T-helper 2 cell treated with Interferon-gamma antibody and Interleukin-4, amounts not matched to agents 5 μg/mL and 100 μg/mL, for 36 hours (primary cell): ENCODE measurements at places on chromosomes 16 and 17.
A peak's percentile ranks its signal among the peaks of the same experiment; 100 is the strongest.

DNA sequence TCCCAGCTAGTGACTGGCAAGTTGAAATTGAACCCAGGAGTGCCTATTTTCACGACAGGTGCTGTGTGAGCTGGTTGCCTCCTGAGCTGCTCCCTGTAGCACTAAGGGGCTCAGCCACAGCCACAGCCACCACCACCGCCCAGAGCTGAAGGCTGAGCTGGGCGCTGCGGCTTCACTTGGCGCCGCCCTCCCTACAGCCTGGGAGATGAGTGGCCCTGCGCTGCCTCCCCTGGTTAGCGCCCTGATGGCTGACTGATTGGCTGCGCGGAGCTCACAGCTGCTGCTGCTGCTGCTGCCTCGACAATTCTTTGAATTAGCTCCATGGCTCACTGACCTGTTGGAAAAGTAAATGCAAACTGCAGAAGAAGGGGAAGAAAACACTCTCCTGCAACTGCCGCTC lies 91.8 kb upstream of the TMEM132E start:
- H3K27me3 ChIP-seq = peaks cover 33% of the 10 kb centered on the region
- no peak for DNase-seq
- no peaks in the 10 kb centered on the region for H3K36me3 ChIP-seq
- peaks cover 5% of the 10 kb centered on the region for H3K4me1 ChIP-seq

GRCh38 chr16:28130099-28131088 lies 66.9 kb upstream of the GSG1L start:
- no peak for DNase-seq
- H3K4me3 ChIP-seq = no peak overlapping the region
- peaks cover 3% of the 10 kb centered on the region for H3K4me1 ChIP-seq
- H3K36me3 ChIP-seq = peaks cover 72% of the 10 kb centered on the region

- H3K4me3 ChIP-seq = no peak overlapping the region
- no peaks in the 10 kb centered on the region for H3K27me3 ChIP-seq
- no peak overlapping the region for H3K27ac ChIP-seq
These were observed 209.9 kb downstream of the PRKCB start for GRCh38 chr16:24045641-24046040.

GRCh38 chr16:78448658-78449271 lies 349.3 kb downstream of the WWOX start:
- no peaks in the 10 kb centered on the region for H3K27me3 ChIP-seq
- H3K4me1 ChIP-seq = peaks cover under 1% of the 10 kb centered on the region
- no peak overlapping the region for H3K27ac ChIP-seq
- no peak overlapping the region for H3K4me3 ChIP-seq

- H3K36me3 ChIP-seq = peaks cover 47% of the 10 kb centered on the region
- peak overlapping the region; percentile 83 for H3K27ac ChIP-seq
- no peak for DNase-seq
- H3K27me3 ChIP-seq = no peaks in the 10 kb centered on the region
- H3K4me1 ChIP-seq = peaks cover 15% of the 10 kb centered on the region
These were observed 10.2 kb upstream of the STRADA start for GRCh38 chr17:63751806-63752205.

- H3K4me1 ChIP-seq = no peaks in the 10 kb centered on the region
- no peak overlapping the region for H3K27ac ChIP-seq
- H3K27me3 ChIP-seq = no peaks in the 10 kb centered on the region
These were observed 104.0 kb downstream of the MRTFB start for GRCh38 chr16:14175086-14175485.

- no peaks in the 10 kb centered on the region for H3K36me3 ChIP-seq
- no peak overlapping the region for H3K4me3 ChIP-seq
- DNase-seq = no peak
- no peak overlapping the region for H3K27ac ChIP-seq
These were observed 40.5 kb upstream of the SKAP1 start for GRCh38 chr17:48470388-48471034.

DNA sequence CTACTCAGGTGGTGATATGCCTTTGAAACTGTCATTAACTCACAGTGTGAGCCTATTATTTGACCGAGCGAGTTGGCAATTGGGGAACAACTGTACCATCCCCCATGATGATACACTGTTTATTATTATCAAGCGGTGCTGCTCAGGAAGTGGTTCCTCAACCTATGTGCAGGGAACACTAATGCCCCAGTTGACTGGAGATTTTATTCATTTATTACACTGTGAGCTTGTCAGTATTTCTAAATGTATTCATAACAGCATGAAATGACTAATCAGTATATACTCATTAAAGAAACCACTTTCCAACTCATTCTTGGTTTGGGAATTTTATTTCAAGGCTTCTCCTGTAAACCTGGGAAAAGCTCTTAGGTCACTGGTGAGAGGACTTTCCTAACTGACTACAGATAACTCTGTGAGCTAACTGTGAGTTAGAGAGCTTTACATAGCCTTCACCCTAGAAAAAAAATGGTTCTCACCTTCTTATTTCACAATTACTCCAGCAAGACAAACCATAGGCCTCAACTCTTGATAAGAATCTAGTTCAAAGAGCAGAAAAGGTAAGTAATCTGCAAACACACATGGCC lies 42.4 kb downstream of the NXPH3 start:
- H3K36me3 ChIP-seq = peaks cover 47% of the 10 kb centered on the region
- peaks cover 18% of the 10 kb centered on the region for H3K4me1 ChIP-seq
- peak overlapping the region; percentile 48 for H3K27ac ChIP-seq
- H3K4me3 ChIP-seq = no peak overlapping the region
- no peak for DNase-seq

DNA sequence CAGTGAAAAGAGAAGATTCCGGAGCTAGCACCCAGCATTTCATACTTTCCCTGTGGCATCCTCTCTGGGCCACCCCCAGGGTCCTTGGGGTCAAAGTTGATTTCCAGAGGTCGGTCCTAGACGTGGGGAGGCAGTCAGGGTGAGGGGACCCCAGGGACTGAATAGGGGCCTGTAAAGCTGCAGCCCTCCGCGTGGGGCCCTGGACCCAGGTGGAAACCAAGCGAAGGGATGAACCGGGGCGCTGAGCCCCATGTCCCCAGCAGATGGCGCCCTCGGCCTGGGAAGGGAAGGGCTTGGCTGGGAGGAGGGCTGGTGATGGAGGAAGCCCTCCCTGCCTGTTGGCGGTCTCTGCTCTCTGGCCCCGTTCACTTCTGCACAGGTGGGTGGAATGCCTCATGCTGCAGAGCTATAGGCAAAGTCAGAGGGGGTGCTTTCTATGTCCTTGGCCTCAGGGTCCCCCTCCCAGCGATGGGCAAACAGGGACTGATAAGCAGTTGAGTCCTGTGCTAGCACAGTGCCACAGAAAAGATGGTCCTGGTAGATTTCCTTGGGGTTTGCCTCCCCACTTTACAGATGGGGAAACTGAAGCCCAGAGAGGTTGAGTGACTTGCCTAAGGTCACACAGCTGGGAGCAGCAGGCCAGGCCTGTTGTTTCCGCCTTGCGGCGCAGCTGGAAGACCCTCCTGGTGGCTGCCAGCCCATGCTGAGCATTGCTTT lies 163.4 kb upstream of the CIBAR2 start:
- no peak overlapping the region for H3K4me3 ChIP-seq
- no peaks in the 10 kb centered on the region for H3K4me1 ChIP-seq
- no peaks in the 10 kb centered on the region for H3K27me3 ChIP-seq
- H3K27ac ChIP-seq = no peak overlapping the region
- no peaks in the 10 kb centered on the region for H3K36me3 ChIP-seq
- peak; percentile 45 for DNase-seq

DNA sequence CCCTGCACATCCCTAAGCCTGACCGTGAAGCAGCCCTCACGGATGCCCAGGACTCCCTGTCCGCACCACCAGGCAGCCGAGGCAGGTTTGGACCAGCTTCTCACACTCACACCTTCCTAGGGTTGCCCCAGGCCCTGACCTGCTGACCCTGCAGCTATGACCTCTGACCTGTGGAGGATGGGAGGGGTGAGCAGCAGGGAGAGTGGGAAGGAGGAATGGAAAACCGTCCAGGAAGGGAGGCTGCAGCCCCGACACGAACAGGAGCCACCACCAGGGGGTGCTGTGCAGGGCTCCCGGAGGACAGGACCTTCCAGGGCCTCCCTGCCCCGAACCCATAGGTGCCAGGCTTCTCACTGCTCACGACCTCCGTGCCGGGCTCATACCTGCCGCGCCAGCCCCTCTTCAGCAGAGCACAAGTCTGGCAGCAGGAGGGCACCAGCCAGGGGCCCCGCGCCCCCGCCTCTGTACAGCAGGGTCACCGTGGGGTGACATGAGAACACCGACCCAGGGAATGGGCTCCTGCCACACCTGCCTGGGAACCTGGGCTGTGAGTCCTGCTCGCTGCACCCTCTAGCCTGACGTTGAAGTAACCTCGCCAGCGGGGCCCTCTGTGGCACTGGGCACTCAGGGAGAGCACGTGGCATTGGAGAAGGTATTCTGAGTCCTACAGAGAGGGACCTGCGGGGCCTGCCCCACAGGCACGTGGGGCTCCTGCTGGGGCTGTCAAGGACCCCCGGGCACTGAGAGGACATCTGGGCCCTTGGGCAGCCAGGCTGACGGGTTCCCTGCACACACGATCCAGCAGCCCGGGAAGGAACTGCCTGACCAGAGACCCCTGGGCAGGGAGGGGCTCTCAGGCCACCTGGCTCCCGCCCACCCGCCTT lies 37.6 kb downstream of the CTU2 start:
- H3K27me3 ChIP-seq = no peaks in the 10 kb centered on the region
- peaks cover 10% of the 10 kb centered on the region for H3K4me1 ChIP-seq
- H3K36me3 ChIP-seq = peaks cover 7% of the 10 kb centered on the region
- peak; percentile 42 for DNase-seq
- peak overlapping the region; percentile 36 for H3K27ac ChIP-seq
- no peak overlapping the region for H3K4me3 ChIP-seq

- no peak overlapping the region for H3K27ac ChIP-seq
- H3K4me1 ChIP-seq = peaks cover 6% of the 10 kb centered on the region
- no peak for DNase-seq
- H3K36me3 ChIP-seq = no peaks in the 10 kb centered on the region
- no peak overlapping the region for H3K4me3 ChIP-seq
These were observed 10.6 kb upstream of the TMIGD1 start for GRCh38 chr17:30344283-30345088.

GRCh38 chr16:12182212-12182611 lies 205.7 kb downstream of the SNX29 start:
- no peaks in the 10 kb centered on the region for H3K36me3 ChIP-seq
- H3K4me1 ChIP-seq = no peaks in the 10 kb centered on the region
- no peaks in the 10 kb centered on the region for H3K27me3 ChIP-seq
- H3K4me3 ChIP-seq = no peak overlapping the region

DNA sequence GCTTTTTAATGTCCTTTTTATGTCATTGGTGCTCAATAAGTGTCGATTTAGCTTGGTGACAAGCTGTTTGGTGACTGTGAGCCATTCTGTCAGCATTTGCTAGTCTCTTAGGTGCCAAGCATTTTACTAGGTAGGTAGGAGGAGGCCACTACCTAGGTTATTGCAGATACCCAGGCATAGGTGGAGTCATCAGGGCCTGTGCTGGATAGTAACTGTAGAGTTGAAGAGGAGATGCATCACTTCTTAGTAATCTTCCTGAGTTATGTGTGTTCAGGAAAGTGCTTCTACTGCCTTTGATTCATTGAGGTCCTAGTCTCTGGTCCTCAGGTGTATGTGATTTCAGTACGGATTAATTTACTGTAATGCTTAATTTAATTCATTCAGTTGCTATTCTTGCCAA lies 17.7 kb downstream of the USP10 start:
- H3K27me3 ChIP-seq = no peaks in the 10 kb centered on the region
- H3K4me3 ChIP-seq = no peak overlapping the region
- H3K36me3 ChIP-seq = peaks cover 13% of the 10 kb centered on the region
- DNase-seq = no peak

GRCh38 chr17:58513267-58513964 lies 1.0 kb downstream of the MTMR4 start:
- H3K4me3 ChIP-seq = peak overlapping the region; percentile 89
- DNase-seq = peak; percentile 23
- peak overlapping the region; percentile 62 for H3K27ac ChIP-seq
- peaks cover 35% of the 10 kb centered on the region for H3K36me3 ChIP-seq
- peaks cover 4% of the 10 kb centered on the region for H3K27me3 ChIP-seq
- H3K4me1 ChIP-seq = peaks cover 43% of the 10 kb centered on the region

- H3K4me1 ChIP-seq = peaks cover 12% of the 10 kb centered on the region
- H3K36me3 ChIP-seq = peaks cover 37% of the 10 kb centered on the region
- no peak overlapping the region for H3K27ac ChIP-seq
- H3K4me3 ChIP-seq = no peak overlapping the region
- no peak for DNase-seq
These were observed 13.6 kb downstream of the CEP20 start for GRCh38 chr16:15874745-15875314.

- H3K27ac ChIP-seq = peak overlapping the region; percentile 93
- H3K4me1 ChIP-seq = peaks cover 44% of the 10 kb centered on the region
- DNase-seq = peak; percentile 72
- H3K27me3 ChIP-seq = no peaks in the 10 kb centered on the region
- H3K4me3 ChIP-seq = peak overlapping the region; percentile 85
These were observed 372.7 kb downstream of the SLC39A11 start for GRCh38 chr17:72719578-72720493.

GRCh38 chr17:48123776-48124388 lies 16.3 kb downstream of the SNX11 start:
- no peak overlapping the region for H3K27ac ChIP-seq
- no peak for DNase-seq
- H3K27me3 ChIP-seq = no peaks in the 10 kb centered on the region
- H3K4me3 ChIP-seq = no peak overlapping the region
- H3K4me1 ChIP-seq = no peaks in the 10 kb centered on the region

GRCh38 chr17:42163696-42164407 lies 9.1 kb upstream of the RAB5C start:
- no peaks in the 10 kb centered on the region for H3K36me3 ChIP-seq
- no peak overlapping the region for H3K27ac ChIP-seq
- H3K4me1 ChIP-seq = peaks cover 1% of the 10 kb centered on the region
- no peak for DNase-seq
- no peak overlapping the region for H3K4me3 ChIP-seq

GRCh38 chr17:38674014-38674748 lies 576 bp downstream of the EPOP start:
- H3K4me1 ChIP-seq = peaks cover 26% of the 10 kb centered on the region
- H3K4me3 ChIP-seq = no peak overlapping the region
- peak; percentile 49 for DNase-seq
- H3K27ac ChIP-seq = no peak overlapping the region

DNA sequence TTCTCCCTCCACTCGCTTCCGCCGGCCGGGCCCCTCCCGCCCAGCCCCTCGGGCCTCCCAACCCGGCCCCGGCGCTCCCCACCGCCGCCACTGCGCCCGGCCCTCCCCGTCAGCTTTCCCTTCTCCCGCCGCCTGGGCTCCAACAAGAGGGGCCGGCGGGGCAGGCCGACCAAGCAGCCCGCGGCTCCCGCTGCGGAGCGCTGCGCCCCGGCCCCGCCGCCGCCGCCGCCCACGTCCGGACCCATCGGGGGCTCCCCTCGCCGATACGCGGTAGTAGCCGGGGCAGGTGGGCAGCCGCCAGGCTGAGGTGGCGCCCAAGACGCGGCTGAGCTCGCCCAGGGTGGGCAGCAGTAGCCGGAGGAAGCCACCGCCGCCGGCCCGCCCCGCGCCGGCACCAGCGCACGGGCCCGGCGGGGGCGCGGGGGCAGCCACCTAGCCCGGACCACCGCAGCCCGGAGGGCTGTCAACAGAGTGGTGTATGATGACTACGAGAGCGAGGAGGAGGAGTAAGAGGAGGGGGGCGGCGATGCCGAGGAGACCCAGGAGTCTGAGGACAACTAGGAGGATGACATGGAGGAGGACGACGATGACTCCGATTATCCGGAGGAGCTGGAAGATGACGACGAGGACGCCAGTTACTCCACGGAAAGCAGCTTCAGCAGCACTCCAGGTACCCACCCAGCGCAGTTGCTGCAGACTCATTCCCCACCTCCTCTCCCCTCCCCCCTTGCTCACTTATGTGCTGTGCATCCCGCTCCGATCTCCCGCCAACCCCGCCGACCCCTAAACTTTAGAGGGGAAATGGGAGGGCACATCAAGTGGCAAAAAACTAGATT lies 498 bp downstream of the LRRC37B start:
- peaks cover 14% of the 10 kb centered on the region for H3K36me3 ChIP-seq
- H3K27me3 ChIP-seq = no peaks in the 10 kb centered on the region
- peak overlapping the region; percentile 86 for H3K4me3 ChIP-seq
- H3K27ac ChIP-seq = peak overlapping the region; percentile 86
- peak; percentile 42 for DNase-seq

- peaks cover 55% of the 10 kb centered on the region for H3K36me3 ChIP-seq
- peaks cover 14% of the 10 kb centered on the region for H3K4me1 ChIP-seq
- no peak overlapping the region for H3K27ac ChIP-seq
These were observed 59.0 kb downstream of the ANKFY1 start for GRCh38 chr17:4204710-4205173.
